ENCODE measurements at places on chromosomes 2 and 18. TPM values are rescaled to one million over a fixed set of nuclear protein-coding genes. Genes with fewer than 3 reads are reported as not detected.

- no peak for DNase-seq
Measured at GRCh38 chr2:132811148-132811915, 141.3 kb upstream of the LYPD1 start.

DNA sequence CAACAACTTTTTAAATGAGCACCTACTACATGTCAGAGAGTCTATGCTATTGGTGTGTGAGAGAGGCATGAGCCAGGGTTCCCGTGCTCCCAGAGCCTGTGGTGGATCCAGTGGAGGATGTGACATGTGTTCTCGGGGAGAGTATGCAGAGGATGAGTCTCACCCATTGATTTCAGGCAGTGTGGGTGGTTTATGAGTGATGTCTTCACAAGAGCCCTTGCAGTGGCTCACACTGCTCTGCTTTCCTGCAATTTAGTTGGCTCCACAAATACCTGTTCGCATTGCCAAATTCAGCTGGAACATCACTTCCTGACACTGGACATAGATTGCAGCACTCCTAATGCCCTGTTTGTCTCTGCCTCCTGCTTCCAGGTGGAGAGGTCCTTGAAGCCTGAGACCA lies 243.6 kb upstream of the CXCR4 start:
- DNase-seq: no peak

GRCh38 chr2:96692094-96692971 lies 47.5 kb downstream of the LMAN2L start:
- DNase-seq: no peak

Gene TUBA4A
- 128 TPM for total RNA-seq

DNA sequence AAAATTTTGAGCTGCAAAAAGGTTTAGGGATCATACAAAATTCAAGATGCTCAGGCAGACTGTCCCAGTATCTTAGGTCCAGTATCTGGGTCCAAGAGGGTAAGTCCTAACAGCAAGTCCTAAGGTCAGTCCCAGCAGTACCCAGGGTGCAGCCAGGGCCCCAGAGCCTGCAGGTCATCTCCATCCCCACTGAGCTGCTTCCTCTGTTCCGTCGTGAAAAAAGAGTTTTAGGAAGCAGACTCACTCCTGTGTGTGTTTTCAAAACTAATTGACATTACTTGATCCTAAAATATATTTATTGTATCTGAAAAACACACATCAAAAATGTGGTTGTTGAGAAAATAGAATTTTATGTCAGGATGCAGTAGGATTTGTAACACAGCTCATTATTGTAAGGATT lies 69.9 kb upstream of the ALKAL2 start:
- no peak for DNase-seq

Gene HOXD3
- 0.30 TPM for total RNA-seq

Gene DCC
- not detected for total RNA-seq

- no peak for DNase-seq
Measured at GRCh38 chr2:63364866-63365265, 223.4 kb downstream of the WDPCP start.

Gene CDH19
- total RNA-seq: 25.1 TPM

DNA sequence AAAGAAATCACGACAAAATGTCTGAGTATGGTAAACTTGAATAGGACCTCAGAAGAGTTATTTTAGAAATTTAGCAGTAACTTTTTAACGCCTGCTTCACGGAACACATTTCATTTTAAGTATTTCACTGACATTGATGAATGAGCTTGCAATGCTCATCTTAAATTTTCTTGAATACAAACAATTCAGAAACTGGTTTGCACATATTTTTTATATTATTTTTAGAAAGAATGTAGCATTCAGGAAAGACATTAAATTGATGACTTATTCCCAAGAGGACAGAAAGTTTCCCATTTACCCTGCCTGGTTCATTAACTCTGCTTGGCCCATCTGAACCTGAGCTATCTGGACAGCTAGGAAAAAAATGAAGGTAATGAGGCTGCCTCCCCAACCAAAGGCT lies 89.3 kb downstream of the MBD2 start:
- no peak for DNase-seq

- DNase-seq: no peak
Measured at GRCh38 chr18:75824661-75825060, 397.2 kb upstream of the SMIM21 start.

GRCh38 chr2:38966678-38967077 lies 77.0 kb downstream of the ARHGEF33 start:
- no peak for DNase-seq

- peak; percentile 83 for DNase-seq
Measured at GRCh38 chr2:73984922-73985307, 205 bp downstream of the TET3 start.

Gene ITPRIPL1
- total RNA-seq: 1.4 TPM

Gene GPBAR1
- total RNA-seq: 2.0 TPM

DNA sequence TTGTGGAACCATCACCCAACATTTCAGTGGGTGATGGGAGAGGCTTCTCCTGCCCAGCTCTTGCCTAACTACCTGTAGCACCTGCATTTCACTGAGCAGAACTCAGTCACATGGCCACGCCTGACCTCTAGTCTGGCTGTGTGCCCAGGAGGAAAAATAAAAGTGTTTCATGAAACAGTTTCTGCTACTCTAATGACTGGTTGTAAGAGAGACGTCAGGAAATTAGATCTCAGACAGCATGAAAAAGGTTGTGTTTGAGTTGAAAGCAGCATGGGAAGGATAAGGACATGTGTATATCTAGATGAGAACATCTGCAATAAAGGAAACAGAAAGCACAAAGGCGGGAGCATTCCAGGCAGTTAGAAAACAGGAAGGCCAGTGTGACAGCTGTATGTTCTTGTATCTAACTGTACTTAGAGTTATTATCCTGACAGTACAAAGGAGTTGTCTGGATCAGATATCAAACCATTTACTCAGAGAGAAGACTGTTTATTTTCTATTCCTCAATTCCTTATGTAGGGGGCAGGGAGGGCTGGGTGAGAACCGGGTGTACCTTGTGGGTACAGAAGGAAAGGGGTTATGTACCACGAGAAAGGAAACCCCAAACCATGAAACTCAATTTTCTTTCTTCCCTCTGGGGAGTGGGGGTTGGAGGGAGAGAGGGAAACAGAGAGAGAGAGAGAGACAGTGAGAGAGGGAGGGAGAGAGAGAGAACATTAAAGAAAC lies 307.4 kb upstream of the VWC2L start:
- DNase-seq: no peak

DNA sequence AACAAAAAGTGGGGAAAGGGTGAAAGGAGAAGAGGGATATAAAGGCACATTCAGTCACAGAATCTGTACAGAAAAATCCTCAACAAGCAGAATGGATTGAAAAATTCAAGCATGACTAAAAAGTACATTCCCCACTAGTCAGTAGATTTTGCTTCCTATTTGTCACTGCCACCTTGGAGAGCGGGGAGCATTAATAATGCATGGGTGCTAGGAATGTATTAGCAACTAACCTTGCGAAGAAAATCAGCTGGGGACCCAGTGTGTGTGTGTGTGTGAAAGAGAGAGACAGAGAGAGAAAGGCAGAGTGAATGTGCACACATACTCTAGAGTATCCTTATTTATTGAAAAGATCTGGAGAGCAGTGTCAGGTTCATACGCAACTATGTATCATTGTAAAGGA lies 968.7 kb upstream of the ZEB2 start:
- DNase-seq: no peak

DNA sequence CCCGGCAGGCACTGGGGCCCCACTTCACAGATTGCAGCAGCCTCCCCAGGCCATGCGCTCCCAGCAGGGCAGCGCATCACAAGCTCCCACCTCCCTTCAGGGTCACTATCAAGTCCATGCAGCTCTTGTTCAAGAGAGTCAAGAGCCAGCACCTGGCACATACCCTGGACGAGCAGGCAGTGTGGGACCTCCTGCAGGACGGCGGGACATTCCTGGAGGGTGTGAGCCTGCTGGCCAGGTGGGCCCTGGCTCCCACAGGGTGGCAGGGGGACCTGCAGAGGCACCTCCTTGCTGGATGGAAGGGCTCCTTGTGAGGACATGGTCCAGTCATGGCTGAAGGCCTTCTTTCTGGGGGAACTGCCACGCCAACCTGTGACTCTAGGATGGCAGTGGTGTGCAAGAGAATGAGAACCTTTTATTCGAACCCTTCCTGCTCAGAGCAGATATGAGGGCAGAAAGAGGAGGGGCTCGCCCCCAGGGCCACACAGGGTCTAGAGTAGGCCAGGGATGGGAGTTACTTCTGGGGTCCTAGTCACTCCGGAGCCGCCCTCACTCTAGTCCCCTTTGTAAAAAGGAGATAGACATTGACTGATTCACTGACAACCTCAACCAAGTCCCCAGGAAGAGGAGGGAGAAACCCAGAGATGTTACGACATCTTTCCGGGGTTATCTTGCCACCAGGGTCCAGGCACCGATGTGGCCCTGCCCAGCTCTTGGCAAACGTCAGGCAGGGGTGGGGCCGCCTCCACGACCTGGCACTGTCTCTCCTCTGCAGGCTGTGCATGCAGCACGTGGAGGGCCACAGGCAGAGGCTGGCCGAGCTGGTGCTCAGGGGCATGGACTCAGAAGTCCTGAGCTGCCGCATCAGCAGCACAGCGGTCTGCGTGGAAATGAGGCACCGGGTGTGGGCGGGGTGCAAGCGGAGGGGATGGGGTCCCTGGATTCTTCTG lies 31.3 kb downstream of the HJURP start:
- no peak for DNase-seq

- no peak for DNase-seq
Measured at GRCh38 chr2:208049006-208049405, 23.7 kb upstream of the PLEKHM3 start.

Gene KRTCAP3
- 0.60 TPM for total RNA-seq

Gene KIF3C
- 3.1 TPM for total RNA-seq

GRCh38 chr2:172086241-172087206 lies 1.2 kb downstream of the DLX1 start:
- peak; percentile 66 for DNase-seq

- no peak for DNase-seq
Measured at GRCh38 chr2:188529710-188530109, 238.0 kb downstream of the GULP1 start.

- DNase-seq: no peak
Measured at GRCh38 chr2:222304737-222305515, 6.1 kb upstream of the PAX3 start.

Gene CABYR
- total RNA-seq: not detected
